Renal cortical epithelial cell (primary cell): ENCODE measurements at places on chromosomes 2 and 18. TPM values are rescaled to one million over a fixed set of nuclear protein-coding genes. Genes with fewer than 3 reads are reported as not detected.

LBX2 gene
- 0.99 and 1.0 TPM in 2 replicates for total RNA-seq

RGPD8 gene
- 6.6 and 23.0 TPM in 2 replicates for total RNA-seq

MSTN gene
- 0.15 TPM in 1 of 2 replicates, not detected in the other for total RNA-seq

RPL31 gene
- total RNA-seq = 1,039 and 1,289 TPM in 2 replicates

PARD6G gene
- total RNA-seq = 1.2 and 1.5 TPM in 2 replicates

TBR1 gene
- total RNA-seq = under 0.01 TPM in 1 of 2 replicates, not detected in the other

ERICH2 gene
- total RNA-seq = 1.0 TPM in 1 of 2 replicates, not detected in the other

CYP27C1 gene
- 1.5 and 1.7 TPM in 2 replicates for total RNA-seq

SAG gene
- not detected in 2 replicates for total RNA-seq

SDC1 gene
- 132 and 222 TPM in 2 replicates for total RNA-seq

NT5DC4 gene
- total RNA-seq = not detected in 2 replicates

ACTG2 gene
- 0.15 TPM in 1 of 2 replicates, not detected in the other for total RNA-seq

WDSUB1 gene
- total RNA-seq = 6.1 and 11.7 TPM in 2 replicates

ABHD3 gene
- total RNA-seq = 15.7 and 21.7 TPM in 2 replicates

TOGARAM2 gene
- not detected in 2 replicates for total RNA-seq

GATA6 gene
- total RNA-seq = 0.35 and 0.45 TPM in 2 replicates

DRC1 gene
- 0.25 TPM in 1 of 2 replicates, not detected in the other for total RNA-seq

IGFBP2 gene
- 42.6 and 151 TPM in 2 replicates for total RNA-seq

LRRC30 gene
- total RNA-seq = not detected in 2 replicates

MYL12B gene
- 689 and 1,114 TPM in 2 replicates for total RNA-seq

LANCL1 gene
- total RNA-seq = 39.9 and 95.0 TPM in 2 replicates

FRZB gene
- total RNA-seq = not detected in 2 replicates

IL36A gene
- total RNA-seq = not detected in 2 replicates

HRH4 gene
- 0.05 TPM in 1 of 2 replicates, not detected in the other for total RNA-seq

PLEKHB2 gene
- total RNA-seq = 189 and 200 TPM in 2 replicates

ODC1 gene
- total RNA-seq = 79.7 and 133 TPM in 2 replicates

RNF125 gene
- 1.5 and 4.0 TPM in 2 replicates for total RNA-seq

UGT1A3 gene
- 0.17 and 4.1 TPM in 2 replicates for total RNA-seq

DYNAP gene
- not detected in 2 replicates for total RNA-seq

TNFAIP6 gene
- 1.8 and 9.4 TPM in 2 replicates for total RNA-seq

RBM44 gene
- total RNA-seq = 0.30 and 0.35 TPM in 2 replicates

ALLC gene
- total RNA-seq = not detected in 2 replicates

SPP2 gene
- not detected in 2 replicates for total RNA-seq

PTPRN gene
- total RNA-seq = 0.35 and 0.52 TPM in 2 replicates

GPR39 gene
- 9.2 and 26.0 TPM in 2 replicates for total RNA-seq

NCOA1 gene
- 8.3 and 22.3 TPM in 2 replicates for total RNA-seq

RAPH1 gene
- total RNA-seq = 20.7 and 43.3 TPM in 2 replicates

CD207 gene
- not detected in 2 replicates for total RNA-seq

BIN1 gene
- 88.0 and 201 TPM in 2 replicates for total RNA-seq

FAM110C gene
- 24.7 and 31.4 TPM in 2 replicates for total RNA-seq

MALL gene
- total RNA-seq = 9.7 and 60.8 TPM in 2 replicates

SLC5A7 gene
- not detected in 2 replicates for total RNA-seq

TSPYL6 gene
- total RNA-seq = not detected in 2 replicates

TCF23 gene
- not detected in 2 replicates for total RNA-seq

WNT10A gene
- 13.5 and 21.5 TPM in 2 replicates for total RNA-seq

SERPINB11 gene
- total RNA-seq = not detected in 2 replicates

UGT1A5 gene
- 0.35 and 3.8 TPM in 2 replicates for total RNA-seq

AGXT gene
- not detected in 2 replicates for total RNA-seq

ADRA2B gene
- not detected in 2 replicates for total RNA-seq

PLGLB2 gene
- total RNA-seq = 1.3 TPM in 1 of 2 replicates, not detected in the other

RGPD4 gene
- under 0.01 TPM in 1 of 2 replicates, not detected in the other for total RNA-seq
